ENCODE measurements at places on chromosomes 4 and X. TPM values are rescaled to one million over a fixed set of nuclear protein-coding genes. Genes with fewer than 3 reads are reported as not detected.

Gene CD99L2
- polyA plus RNA-seq: 11.8 TPM

Gene BEX1
- polyA plus RNA-seq: not detected

Gene POF1B
- polyA plus RNA-seq: 1.0 TPM

Gene GLRA2
- polyA plus RNA-seq: not detected

Gene SPINK2
- polyA plus RNA-seq: 0.66 TPM

Gene AR
- not detected for polyA plus RNA-seq

Gene SPACA5
- 0.42 TPM for polyA plus RNA-seq

Gene ABLIM2
- polyA plus RNA-seq: not detected

Gene SPANXN3
- not detected for polyA plus RNA-seq

Gene H2BW1
- polyA plus RNA-seq: not detected

Gene RAB40AL
- polyA plus RNA-seq: not detected

Data from GM12878 (cell line).